Stimulated activated CD8-positive, alpha-beta memory T cell treated with anti-CD3 and anti-CD28 coated beads, Interleukin-15, amount 100 ng/mL, for 1 hour (primary cell): ENCODE measurements at places on chromosomes 1 and 21.

DNA sequence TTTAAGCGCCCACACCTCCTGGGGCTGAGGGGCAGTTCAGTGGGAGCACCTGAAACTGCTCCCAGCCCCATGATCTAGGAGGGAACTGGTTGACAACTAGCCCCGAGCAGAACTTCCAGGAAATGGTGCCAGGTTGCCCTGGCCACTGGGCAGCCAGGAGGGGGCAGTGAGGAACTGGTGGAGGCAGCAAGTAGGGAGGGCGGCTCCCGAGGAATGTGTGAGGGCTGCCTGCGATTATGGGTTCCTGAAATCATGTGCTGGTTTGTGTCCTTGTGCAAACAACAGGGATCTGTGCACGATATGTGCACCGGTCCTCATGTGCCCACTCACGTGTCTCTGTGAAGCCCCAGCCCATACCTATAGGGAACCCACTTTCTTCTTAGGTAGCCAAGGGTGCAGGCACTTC is 9.9 kb downstream of the GPR3 start:
- no peak for DNase-seq

GRCh38 chr1:39109644-39110043 is 83.5 kb downstream of the NDUFS5 start:
- DNase-seq: no peak

- no peak for DNase-seq
Measured at GRCh38 chr1:68321084-68321685, 88.9 kb upstream of the WLS start.

DNA sequence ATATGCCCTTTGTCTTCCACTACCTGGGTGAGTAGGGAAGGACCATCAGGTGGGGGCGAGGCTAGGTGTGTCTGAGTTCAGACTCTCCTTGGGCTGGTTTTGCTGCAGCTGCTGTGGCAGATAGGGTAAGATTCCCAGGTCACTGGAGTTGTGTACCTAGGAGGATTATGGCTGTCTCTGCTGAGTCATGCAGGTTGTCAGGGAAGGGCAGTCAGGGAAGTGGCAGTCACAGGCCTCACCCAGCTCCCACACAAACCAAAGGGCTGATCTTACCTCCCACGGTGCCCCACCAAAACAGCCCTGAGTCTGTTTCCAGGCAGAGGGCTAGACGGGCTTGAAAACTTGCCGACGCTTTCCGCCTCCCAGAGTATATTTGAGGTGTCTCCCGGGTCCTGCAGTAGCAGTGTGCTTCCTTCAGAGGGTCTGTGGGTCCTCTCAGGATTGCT is 201.6 kb upstream of the PLXNA2 start:
- no peak for DNase-seq

DNA sequence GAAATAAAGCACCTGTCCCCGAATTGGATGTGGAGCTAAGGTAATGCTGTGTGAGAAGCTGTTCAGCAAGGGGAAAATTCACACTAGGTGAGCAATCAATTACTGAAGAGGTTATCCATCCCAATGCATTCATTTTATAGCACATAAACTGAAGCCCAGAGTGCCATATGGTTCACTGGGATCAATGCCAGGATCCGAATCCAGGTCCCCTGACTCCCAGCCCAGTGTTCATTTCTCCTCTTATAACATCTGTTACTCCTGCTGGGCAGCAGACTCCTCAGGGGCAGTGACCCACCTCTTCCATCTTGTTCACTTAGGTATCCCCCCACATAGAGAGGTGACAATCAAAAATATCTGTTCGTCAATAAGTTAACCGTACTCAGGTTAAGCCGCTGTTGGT is 13.2 kb upstream of the SEC16B start:
- DNase-seq: no peak

DNA sequence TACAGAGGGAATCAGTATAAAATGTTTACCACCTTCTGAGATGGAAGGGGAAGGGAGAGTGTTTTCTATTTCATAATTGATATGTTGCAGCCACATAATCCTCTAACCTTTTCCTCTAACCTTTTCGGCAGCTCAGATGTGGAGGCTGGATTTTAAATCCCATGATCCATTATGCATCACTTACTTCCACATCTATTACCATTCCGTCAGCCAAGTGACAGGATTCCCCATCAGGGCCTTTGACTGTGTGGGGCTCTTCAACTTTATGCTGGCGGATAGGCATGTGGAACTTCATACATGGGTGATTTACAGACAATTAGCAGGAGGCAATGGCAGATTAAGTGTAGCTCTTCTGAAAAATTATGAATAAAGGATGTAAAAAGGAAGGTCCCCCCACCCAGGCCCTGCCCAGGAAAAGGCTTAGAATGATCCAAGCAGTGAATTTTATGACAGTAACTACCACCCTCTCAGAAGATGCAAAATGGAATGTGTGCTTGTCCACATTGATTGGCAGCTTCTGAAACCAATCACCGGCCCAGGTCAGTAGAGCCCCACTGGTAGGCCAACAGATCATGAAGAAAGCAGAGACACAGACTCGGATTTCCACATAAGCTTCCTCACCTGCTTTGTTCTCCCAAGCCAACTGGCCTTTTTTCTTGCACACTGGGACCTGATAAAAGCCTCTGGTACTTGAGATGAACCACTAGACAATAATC is 147.0 kb downstream of the ST6GALNAC5 start:
- DNase-seq: no peak

DNA sequence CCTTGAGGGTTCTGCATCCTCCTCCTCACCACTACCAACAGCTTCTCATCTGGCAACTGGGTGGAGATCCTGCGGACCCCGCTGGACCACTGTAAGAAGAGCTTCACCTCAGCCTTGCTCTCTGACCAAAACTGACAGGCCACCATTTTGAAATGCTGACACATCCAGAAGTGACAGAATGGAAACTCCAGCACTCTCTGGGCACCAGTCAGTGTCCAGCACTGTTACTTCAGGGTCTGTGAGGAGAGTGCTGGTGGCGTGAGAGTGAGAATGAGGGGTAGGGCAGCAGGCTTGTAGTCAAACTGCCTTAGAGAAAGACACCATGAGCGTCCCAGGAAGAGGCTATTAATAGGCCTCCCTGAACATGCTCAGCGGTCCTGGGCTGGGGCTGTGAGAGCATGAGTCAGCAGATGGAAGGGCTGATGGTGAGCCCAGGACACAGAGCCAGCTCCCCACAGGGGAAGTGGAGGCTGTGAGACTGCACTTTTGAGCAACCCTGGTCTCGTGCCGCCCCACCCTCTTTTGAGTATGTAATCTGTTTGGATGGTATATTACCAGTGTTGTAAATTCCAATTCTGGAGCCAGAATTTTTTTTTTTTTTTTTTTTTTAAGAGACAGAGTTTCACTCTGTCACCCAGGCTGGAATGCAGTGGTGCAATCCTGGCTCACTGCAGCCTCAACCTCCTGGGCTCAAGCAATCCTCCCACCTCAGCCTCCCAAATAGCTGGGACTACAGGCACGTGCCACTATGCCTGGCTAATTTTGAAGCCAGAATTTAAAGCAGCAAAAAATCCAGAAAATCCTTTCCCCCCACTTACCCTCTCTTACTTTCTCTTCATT is 34.4 kb upstream of the SLC30A1 start:
- DNase-seq: no peak

DNA sequence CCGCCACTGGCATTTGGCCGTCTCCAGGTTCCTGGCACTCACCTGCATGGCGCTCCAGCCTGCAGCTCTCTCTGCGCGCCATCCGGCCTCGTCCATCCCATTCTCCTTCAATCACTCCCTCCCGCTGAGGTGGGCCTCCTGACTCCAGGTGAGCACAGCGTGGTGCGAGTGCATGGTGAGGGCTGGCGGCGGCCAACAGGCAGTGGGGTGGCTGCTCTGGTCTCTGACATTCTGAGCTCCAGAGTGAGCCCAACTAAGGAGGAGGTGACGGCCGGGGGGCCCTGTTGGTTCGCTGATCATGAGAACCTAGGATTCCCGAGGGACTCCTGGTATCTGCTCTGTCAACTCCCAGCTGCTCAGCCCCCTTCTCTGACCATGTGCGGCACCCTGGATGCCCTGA is 130.4 kb downstream of the AJAP1 start:
- DNase-seq: no peak

GRCh38 chr1:3869751-3870301 is 12.6 kb downstream of the DFFB start:
- no peak for DNase-seq

DNA sequence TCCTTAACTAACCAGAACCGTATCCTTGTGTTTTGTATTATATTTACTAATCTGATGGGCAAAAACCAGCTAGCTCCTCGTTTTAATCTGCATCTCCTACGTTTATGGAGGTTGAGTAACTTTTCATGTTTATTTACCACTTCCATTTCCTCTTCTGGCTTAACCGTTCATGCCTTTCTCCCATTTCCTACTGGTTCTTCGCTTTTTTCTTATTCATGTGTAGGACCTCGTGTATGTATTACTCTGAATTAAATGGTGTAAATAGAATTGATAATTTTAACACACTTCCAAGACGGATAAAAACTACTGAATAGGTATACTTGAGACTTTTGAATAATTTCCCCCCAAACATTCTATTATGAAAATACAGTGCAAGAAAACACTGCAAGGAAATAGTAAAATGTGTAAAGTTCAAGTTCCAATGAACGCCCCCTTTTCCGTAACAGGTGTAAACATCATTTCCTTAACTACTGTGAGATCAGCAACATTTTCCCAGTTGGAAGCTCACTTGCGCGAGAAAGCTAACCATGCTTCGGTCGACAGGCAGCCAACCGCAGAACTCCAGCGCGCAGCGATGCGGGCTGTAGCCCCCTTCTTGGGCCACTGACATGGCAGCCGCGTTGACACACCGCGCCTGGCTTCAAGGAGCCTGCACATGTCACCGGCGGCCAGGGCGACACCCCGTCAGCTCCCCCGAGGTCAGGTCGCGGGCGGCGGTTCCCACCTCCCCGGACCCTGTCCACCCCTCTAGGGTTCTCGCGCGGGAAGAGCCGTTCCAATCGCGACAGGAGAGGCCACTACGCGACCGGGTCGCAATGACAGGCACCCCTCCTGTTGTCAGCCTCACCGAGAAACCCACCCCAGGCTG is 816 bp downstream of the EDEM3 start:
- no peak for DNase-seq

- no peak for DNase-seq
Measured at GRCh38 chr1:30305519-30305918, 417.9 kb downstream of the MATN1 start.

- DNase-seq: no peak
Measured at GRCh38 chr21:30990514-30991262, 47.6 kb downstream of the KRTAP19-8 start.

DNA sequence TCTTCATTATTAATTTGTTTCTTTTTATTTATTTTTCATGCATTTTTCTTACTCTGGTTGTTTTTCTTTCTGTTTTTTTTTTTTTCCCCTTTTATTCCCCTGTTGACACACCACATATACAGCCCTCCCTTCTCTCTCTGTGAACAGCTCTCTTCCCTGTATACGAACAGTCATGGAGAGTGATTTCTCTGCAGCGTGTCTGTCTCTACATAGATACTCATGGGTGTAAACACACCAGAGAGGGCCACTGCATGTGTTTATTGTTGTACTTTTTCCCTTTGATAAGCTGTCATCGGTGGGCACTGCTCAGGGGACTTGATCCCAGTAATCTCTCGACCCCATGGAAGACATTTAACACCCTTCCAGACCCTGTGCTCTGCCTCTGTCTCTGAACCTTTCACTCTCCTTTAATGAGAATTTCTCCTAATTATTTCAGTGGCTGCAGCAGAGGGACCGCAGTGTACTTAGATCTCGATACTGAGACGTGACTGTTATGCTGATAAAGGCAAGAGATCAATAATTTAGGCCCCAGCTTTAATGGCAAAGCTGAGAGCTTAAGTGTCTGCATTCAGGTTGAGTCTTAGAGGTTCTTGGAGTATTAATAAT is 113.1 kb downstream of the PBX1 start:
- no peak for DNase-seq

GRCh38 chr1:40301066-40301465 is 16.0 kb downstream of the COL9A2 start:
- DNase-seq: no peak

DNA sequence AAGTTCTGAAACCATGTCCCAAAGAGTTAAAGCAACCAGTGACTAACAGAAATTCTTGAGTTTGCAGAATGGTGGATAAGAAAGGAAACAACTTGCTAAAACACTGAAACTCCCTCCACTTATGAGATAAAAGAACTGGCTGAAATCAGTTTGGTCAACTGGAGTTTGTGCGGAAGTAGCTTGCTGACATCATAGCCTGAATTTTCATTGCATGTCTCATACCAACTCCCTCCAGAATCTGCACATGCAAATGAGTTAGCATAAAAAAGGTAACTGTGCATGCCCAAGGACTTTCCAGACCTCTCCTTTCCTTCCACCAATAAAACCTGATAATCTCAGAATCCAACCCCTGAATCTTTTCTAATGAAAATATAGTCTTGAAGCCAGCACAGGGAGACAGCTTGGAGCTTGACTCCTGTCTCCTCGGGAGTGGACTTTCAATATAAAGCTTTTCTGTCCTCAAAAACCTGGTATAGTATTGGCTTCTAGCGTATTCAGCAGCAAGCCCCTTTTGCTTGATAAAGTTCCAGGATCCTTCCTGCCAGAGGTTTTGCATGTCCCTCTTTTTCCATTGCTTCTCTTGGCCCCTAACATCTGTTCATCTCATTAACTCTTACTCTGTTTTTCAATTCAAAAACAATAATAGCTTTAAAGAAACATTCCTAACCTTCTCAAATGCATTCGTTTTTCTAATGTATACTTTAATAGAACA is 785.8 kb upstream of the ADGRL4 start:
- DNase-seq: no peak

DNA sequence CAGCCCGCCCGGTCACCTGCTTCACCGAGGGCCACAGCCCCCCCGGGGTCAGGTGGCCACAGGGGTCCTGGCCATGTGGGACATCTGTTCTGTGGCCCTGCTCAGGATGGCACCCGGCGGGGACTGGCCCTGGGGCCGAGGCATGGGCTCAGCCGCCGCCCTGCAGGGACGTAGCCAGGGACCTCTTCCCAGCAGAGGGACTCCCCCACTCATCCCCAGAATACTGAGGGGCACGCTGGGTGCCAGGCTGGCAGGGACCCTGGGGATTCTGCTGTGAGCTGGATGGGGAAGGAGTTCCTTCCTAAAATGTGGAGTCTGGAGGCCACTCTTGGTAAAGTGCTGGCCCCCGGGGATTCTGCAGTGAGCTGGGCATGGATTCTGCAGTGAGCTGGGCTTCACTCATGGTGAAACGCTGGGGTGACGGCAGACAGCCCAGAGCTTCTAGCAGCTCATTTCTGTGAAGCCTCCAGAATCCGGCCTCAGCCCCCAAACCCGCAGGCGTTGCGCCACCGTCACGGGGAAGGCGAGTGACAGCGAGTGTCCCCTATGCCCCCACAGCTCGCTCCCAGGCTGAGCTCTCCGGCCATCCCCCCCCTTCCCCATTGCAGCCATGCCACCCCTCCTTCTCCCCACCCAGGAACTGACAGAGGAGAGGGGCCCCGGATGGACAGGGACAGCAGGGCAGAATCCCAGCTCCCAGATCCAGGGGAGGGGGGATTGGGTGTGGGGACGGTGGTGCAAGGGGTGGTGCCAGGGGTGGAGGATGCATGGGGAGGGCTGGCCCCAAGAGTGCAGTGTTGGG is 1.4 kb downstream of the ITGB2 start:
- no peak for DNase-seq

DNA sequence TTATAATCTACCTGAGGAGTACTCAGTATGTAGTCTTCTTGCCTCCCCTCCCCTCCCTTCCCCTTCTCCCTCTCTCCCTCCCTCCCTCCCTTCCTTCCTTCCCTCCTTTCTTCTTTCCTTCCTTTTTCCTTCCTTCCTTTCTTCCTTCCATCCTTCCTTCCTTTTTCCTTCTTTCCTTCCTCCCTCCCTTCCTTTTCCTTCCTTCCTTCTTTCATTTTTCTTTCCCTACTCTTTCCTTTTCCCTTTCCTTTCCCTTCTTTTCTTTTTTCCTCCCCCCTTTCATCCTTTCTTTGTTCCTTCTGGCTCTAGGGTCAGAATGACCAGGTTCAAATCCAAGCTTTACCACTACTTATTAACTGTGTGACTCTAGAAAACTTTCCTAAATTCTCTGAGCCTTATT is 48.5 kb upstream of the HAO2 start:
- DNase-seq: no peak
